T-helper 17 cell (primary cell): ENCODE measurements at places on chromosomes 1 and 21.
A peak's percentile ranks its signal among the peaks of the same experiment; 100 is the strongest.

DNA sequence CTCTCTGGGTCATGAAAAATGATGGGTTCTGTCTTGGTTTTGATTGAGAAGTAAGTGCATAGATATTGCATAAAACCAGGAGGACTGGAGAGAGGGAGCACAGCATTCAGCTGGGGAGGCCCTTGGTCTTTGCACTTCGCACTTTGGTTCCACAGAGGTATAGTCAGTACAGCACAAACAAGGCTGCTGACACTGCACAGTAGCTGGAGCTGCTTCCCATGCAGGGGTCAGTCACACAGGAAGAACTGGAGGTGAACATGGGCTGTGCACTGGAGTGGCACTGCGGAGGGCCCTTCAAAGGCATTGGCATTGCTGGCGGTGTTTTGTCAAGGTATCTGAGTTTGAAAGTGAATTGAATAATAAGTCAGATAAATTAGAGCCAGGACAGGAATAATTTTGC is 4.5 kb upstream of the LCE2D start:
- no peak for DNase-seq

- DNase-seq: no peak
Measured at GRCh38 chr1:94316836-94317789, 79.7 kb upstream of the ARHGAP29 start.

- no peak for DNase-seq
Measured at GRCh38 chr1:92043621-92044020, 13.8 kb downstream of the EPHX4 start.

DNA sequence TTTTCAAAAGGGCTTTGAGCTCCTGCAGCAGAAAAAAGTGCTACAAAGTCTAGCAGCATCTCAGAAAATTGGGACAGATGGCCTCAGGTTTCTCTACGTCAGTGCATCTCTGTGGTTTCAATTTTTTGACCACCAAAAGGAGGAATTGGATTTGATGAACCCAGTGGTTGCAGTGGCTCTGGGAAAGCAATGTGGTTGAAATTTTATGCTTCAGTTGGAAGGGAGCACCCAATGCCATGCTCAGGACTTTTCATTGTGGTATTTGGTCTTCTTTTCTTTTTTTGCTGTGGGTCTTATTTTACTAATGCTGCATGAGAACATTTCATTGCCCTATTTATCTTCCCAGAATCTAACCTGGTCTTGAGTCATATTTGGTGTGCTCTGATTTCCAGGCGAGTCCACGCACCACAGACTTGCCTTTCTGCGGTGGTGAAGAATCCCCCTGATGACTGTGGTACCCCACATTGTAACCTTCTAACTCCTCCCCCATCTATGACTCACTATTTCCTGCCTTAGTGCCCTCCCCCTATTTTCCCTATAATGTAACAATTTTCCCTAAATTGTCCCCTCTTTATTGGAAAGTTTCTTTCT is 56.7 kb downstream of the S1PR1 start:
- DNase-seq: peak; percentile 48

DNA sequence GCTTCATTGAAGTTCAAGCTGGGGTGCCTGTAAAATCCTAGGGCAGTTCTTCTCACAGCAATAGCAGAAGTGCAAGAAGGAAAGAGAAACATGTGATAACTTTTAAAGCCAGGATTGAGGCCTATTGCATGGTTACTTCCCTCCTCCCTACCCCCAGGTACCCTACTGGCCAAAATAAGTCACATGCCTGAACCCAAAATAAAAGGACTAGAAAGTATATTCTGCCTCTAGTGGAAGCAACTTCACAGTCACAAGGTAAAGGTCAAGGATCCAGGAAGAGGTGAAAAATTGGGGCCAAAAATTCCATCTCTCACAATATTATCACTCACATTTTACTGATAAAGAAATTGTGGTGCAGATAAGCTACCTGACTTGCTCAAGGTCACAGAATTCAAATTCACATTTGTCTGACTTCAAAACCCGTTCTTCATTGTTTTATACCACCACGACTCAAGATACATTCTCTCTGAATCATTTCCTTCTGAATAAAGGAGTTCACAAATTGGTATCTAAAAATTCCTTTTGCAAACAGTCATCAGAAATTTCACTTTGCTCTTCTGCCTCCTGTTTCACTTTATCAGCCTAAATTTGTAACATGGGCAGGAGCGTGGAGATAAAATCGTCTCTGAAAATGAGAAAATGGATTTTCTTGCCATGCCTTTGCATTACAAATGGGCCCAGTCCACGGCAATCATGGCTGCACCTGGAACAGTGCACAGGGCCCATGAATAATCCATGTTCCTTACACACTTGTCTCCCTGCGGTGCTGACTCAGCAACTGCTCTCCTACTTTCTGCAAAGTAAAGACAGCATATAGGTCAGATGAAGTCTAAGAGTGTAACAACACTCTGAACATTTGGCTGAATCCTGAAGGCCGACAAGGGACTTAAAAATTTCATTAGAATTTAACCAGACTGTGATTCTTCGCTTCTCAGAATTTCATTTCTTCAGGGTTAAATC is 485.3 kb upstream of the NFIA start:
- DNase-seq: no peak
